ENCODE measurements at places on chromosomes 2 and 18.
A peak's percentile ranks its signal among the peaks of the same experiment; 100 is the strongest.

GRCh38 chr2:196737046-196737445 is 62.4 kb downstream of the GTF3C3 start:
- DNase-seq, result no peak

- peak; percentile 50 for DNase-seq
Observed at GRCh38 chr18:47390410-47391024, 139.1 kb upstream of the SKOR2 start.

GRCh38 chr2:105410554-105410953 is 11.7 kb upstream of the FHL2 start:
- no peak for DNase-seq

- DNase-seq, result no peak
Observed at GRCh38 chr18:55743133-55743532, 155.1 kb upstream of the TCF4 start.

DNA sequence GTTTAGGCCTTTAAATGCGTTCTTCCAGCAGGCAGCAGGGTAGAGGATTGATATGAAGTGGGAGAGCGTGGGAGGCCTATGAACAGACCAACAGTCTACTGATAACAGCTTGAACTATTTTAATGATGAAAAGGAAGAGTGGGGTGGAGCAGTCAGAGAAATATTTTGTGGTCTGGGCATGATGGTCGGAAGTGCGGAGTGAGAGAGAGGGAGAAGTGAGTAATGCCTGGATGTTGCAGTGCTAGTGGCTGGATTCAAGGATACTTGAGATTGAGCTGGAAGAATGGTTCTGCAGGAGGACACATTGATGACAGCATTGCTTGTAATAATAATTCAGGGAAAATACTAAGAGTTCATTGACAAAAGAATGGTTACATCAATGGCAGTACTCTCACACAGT is 151.0 kb upstream of the DAPL1 start:
- no peak for DNase-seq

GRCh38 chr2:119059287-119059686 is 99.3 kb downstream of the C1QL2 start:
- DNase-seq, result no peak

DNA sequence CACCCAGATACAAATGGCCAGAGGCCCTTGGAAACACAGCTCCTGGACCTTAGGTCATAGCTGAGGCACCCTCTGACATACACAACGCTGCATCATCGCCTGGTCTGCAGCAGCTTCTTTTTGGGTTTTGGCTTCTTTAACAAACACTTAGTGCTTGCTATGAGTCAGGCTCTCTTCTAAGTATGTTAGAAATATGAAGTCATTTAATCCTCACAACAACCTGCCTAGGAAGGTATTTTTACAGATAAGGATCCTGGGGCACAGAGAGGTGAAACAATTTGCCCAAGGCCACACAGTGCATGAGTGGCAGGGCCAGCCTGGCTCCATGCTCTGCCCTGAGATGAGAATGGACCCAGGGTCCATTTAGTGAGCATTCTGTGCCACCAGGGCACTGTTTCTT is 96.6 kb downstream of the TMEM17 start:
- no peak for DNase-seq

- no peak for DNase-seq
Observed at GRCh38 chr2:23445450-23445868, 60.5 kb downstream of the KLHL29 start.

DNA sequence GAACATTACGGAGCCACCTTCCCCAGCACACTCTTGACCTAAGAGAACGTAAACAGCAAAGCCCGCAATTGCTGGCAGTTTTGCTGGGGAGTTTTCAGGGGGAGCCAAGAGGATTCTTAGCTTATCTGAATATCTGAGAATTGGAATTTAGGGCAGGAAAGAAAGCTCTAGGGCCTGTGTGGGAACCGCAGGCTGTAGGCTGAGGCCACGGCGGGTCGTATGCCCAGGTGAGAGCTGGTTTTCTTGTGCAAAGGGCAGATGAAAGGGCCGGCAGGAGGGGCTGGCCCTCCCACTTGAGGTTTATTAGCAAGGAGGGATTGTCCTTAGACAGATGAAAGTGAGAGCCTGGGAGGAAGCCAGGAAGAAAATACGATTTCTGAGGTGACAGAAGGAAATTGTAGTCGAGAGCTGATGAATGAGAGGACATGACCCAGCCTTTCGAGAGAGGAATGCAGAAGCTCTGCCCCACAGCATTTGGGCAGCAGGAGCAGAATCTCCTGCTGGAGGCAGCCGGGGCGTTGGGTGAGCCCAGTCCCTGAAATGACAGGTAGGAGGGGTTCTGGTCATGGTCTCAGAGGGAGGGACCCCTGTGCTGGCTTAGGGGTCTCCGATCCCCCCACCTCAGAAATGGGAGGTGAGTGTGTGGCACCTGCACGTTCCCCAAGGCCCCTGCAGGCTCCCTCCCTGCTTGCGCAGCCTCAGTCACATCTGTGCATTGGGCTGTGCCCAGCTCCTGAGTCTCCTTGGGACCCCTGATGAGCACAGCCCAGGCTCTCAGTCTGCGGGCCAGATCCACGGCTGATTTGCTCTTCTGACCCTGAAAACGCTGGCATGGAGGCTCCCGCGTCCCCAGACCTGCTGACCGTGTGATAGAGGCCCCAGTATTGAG is 61.1 kb downstream of the CABLES1 start:
- no peak for DNase-seq

DNA sequence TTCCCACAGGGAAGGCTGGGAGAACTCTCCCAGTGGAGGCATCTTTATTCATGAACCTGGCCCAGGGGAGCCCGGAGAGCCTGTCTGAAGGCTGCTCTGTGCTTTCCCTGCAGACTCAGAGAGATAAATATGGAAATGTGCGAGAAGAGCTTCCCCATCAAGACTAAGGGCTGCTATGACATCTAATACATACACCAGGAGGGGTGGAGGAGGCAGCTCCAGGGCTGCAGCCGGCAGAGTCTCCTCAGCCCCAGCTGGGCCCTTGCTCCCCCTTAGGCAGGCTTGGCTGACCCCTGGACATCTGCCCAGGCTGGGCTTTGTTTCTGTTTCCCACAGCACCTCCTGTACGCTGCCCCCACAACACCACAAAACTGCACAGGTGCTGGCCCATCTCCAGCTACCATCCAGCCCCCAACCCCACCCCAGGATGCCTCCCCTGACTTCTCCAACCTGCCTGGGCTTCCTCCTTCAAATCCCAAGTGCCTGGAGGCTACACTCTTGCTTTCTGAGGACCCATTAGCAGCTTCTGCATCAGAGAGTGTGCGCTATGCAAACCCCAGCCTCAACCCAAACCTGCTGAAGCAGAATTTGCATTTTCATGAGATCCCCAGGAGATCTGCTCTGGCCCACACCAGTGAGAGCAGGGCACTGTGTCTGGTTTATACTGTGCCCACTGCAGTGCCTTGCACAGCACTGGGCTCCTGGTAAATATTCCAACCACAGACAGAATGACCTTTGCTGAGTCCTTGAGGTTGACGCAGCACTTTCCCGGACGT is 96.8 kb downstream of the VSNL1 start:
- no peak for DNase-seq

- no peak for DNase-seq
Observed at GRCh38 chr2:84442888-84443287, 16.2 kb downstream of the SUCLG1 start.

- DNase-seq, result no peak
Observed at GRCh38 chr2:131394147-131394931, 30.4 kb upstream of the RAB6D start.

DNA sequence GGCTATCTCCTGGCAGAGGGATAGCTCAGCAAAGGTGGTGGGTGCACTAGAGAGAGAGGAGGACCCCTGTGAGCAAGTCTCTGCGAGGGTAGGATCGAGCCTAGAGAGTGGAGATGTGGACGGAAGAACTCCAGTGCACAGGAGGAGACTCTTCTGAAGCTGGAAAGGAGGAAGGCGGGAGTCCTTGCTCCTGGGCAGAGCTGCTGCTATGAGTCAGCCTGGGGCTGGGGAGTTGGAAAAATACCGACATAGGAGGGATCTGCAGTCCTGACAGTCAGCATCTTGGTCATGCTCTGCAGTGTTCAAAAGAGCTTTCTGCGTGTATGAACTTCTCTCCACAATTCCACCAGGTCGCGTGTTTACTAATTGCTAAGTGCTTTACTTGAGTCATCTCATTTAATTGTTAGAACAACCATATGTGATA is 233.8 kb downstream of the LDLRAD4 start:
- peak; percentile 64 for DNase-seq

- no peak for DNase-seq
Observed at GRCh38 chr2:182642328-182642727, 73.7 kb upstream of the DNAJC10 start.

DNA sequence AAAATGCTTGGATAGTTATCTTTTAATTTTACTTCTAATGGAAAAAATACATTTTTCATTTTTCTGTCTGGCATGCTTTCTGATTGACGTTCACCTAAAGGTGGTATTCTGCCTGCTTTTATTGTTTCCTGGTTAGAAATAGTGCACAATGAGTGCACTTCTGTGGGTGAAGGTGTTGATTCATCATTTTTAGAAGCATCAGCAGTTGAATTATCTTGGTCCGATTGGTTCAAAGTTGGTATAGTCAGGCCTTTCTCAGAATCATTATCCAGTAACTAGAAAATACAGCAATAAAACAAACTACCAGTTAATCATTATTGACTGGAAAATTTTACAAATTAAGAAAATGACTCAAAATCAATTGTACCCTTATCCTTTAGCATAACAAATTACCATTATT is 84.5 kb downstream of the STRADB start:
- DNase-seq, result no peak

- DNase-seq, result no peak
Observed at GRCh38 chr18:63545000-63545399, 2.8 kb downstream of the SERPINB12 start.

DNA sequence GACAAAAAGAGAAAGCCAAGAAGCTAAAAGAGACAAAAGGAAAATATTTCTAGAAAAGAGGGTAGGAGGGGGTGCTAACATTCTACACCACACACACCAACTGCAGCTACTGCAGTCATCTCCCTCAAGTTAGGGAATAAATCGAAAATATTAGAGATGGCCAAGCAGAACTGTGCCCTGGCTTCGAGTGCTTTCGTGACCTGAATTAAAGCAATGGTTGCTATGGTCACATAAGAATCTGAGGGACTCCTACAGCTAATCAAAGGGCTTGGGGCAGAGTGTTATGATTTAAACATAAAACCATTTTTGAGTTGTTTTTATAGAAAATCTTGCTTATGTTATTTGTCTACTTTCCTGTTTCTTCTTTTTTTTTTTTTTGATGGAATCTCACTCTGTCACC is 159.6 kb upstream of the HNRNPA3 start:
- no peak for DNase-seq

DNA sequence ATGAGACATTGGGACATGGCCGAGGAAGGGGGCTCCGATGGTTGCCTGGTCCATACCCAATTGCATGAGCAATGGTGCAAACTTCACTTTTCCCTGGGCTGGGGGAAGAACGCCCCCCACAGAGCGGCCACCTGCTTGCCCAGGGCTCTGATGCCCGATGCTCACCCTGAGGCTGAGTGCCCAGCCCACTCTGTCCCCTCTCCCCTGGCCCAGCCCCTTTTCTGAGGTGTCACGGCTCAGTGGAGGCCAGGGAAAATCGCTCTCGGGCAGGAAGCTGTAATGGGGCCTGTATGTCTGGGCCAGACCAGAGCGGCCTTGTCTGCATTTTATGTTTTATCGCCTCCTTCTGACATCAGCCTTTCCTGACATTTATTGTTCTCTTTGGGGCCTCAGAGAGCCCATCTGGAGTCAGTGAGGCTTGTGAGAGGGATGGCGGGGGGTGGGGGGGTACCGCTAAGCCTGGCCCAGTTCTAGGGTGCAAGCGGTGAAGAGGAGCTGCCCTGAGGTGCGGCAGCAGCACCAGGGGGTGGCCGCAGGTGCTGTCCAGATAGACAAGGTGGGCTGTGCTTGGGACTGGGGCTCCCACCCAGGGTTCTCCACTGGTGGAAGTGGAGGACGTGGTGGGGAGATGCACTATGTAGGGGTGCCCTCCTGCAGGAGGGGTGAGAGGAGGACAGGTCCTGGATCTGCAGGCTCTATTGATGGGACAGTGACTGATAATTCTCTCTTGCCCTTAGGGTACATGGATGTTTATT is 46.2 kb downstream of the INHBB start:
- DNase-seq, result peak; percentile 42

GRCh38 chr18:2963048-2963447 is 49.9 kb downstream of the LPIN2 start:
- no peak for DNase-seq

DNA sequence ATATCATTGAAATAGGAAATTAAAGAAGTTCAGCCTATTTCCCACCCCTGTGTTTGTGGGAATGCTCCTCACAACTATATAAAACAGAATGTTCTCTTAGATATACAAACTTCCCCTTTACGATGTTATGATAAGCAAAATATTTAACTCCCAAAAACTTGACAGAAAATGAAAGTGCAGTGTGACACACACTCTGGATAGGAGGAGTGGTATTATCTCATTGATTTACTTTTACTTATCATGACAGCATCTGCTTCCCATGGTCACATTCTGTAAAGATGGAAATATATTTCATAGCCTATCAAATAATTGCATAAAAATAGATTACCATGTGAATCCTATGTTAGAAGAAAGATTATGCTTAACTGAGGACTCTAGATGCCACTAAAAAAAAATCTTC is 96.6 kb upstream of the STK17B start:
- no peak for DNase-seq

DNA sequence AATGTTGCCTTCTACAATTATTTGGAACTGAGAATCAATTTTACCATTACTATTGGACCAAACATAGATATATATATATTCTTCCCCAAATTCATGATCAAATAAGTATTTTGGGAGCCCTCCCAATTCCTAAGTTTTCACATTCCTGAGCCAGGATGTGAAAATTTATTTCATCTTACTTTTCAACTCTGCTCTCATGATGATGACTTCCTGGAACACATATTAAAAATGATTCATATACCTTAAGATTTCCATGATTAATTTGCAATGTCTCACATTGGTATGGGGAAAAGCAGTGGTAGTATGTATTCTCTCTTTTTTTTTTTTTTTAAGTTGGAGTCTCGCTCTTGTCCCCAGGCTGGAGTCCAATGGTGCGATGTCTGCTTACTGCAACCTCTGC is 596.1 kb upstream of the ZEB2 start:
- no peak for DNase-seq

DNA sequence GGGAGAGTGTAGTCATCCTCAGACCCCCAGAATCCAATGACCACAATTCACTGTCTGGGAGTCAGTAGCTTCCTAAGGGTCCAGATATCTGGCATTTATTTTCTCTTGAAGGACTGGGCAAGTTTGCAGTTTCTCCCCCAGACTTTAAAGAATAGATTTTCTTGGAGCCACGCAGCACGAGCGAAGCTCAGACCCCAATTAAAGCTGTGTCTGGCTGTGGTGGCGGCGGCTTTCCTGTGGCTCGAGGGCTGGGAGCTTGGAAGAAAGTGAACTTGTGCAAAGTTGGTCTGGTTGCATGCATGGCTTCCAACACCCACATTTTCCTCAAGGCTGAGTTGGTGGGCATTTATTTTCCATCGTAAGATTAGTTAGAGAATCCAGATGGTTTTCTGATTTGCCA is 105.0 kb downstream of the ACKR3 start:
- DNase-seq, result peak; percentile 34
